ENCODE measurements at places on chromosomes 13 and 19.

- peak overlapping the region; percentile 92 for H3K27ac ChIP-seq
- no peaks in the 10 kb centered on the region for H3K36me3 ChIP-seq
- peak overlapping the region; percentile 85 for H3K4me3 ChIP-seq
- DNase-seq = no peak
- H3K27me3 ChIP-seq = no peaks in the 10 kb centered on the region
Observed at GRCh38 chr19:8831832-8832131, 322 bp downstream of the ZNF558 start.

DNA sequence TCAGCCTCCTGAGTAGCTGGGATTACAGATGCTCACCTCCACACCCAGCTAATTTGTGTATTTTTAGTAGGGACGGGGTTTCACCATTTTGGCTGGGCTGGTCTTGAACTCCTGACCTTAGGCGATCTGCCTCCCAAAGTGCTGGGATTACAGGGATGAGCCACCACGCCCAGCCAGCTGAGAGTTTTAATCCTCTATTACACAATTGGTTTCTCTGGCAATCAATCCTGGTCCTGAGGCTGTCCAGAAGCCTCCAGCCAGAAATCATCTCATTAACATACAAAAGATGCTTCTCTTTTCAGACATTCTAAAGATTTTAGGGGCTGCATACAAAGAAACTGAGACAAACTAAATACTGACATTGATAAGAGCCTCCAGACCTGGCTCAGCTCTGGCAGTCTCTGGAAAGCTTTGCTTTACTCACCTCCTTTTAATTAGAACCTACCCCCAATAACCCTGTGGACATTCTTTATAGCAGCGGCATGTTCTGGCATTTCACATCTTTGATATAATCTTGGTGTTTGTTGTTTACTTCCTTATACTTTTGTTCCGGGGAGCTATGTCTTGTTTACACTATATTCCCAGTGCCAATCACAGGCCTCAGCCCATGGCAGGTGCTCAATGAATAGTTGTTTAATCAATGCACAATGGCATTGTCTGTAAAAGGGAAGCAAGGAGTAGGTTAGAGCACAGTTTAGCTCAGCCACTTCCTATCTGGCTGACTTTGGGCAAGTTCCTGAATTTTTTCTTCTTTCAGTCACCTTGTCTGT, 4.1 kb upstream of the ZNF724 start:
- peaks cover 7% of the 10 kb centered on the region for H3K4me1 ChIP-seq
- no peak overlapping the region for H3K27ac ChIP-seq
- no peak for DNase-seq

- H3K36me3 ChIP-seq = no peaks in the 10 kb centered on the region
- no peak overlapping the region for H3K4me3 ChIP-seq
- no peak overlapping the region for H3K27ac ChIP-seq
Observed at GRCh38 chr13:70644052-70644451, 535.8 kb upstream of the KLHL1 start.

- no peak overlapping the region for H3K4me3 ChIP-seq
- H3K36me3 ChIP-seq = no peaks in the 10 kb centered on the region
- H3K27ac ChIP-seq = no peak overlapping the region
- H3K4me1 ChIP-seq = peaks cover 20% of the 10 kb centered on the region
- no peaks in the 10 kb centered on the region for H3K27me3 ChIP-seq
Observed at GRCh38 chr19:14070268-14071050, 2.1 kb upstream of the MISP3 start.

DNA sequence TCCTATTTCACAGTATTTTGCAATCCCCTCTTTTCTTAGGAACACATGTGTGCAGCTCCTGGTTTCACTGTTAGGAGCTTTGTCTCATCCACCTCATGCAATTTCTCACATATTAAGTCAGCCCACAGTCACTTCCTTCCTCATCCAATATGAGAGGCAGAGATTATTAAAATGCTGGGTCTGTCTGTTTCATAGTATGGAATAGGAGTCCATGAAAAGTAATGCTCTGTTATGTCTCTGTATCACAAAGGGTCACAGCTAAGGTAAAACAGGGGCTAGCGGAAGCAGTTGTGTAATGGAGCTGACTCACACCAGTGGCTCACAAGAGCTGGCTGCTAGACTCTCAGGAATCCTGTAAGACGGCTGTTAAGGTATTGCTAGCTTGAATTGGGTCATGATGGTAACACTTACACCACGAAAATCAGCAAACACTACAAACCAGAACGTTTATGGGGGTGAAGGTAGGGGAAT, 216.5 kb downstream of the EFNB2 start:
- H3K4me3 ChIP-seq = no peak overlapping the region
- H3K27me3 ChIP-seq = no peaks in the 10 kb centered on the region
- no peaks in the 10 kb centered on the region for H3K36me3 ChIP-seq
- H3K4me1 ChIP-seq = no peaks in the 10 kb centered on the region

GRCh38 chr13:100872761-100873160, 198.2 kb upstream of the TMTC4 start:
- no peak for DNase-seq
- no peaks in the 10 kb centered on the region for H3K36me3 ChIP-seq
- H3K4me1 ChIP-seq = no peaks in the 10 kb centered on the region
- no peak overlapping the region for H3K27ac ChIP-seq
- no peak overlapping the region for H3K4me3 ChIP-seq
- no peaks in the 10 kb centered on the region for H3K27me3 ChIP-seq

GRCh38 chr19:5917431-5918107, 3.5 kb downstream of the CAPS start:
- no peak overlapping the region for H3K4me3 ChIP-seq
- no peak for DNase-seq
- H3K36me3 ChIP-seq = peaks cover 59% of the 10 kb centered on the region
- peaks cover 20% of the 10 kb centered on the region for H3K4me1 ChIP-seq
- no peak overlapping the region for H3K27ac ChIP-seq

DNA sequence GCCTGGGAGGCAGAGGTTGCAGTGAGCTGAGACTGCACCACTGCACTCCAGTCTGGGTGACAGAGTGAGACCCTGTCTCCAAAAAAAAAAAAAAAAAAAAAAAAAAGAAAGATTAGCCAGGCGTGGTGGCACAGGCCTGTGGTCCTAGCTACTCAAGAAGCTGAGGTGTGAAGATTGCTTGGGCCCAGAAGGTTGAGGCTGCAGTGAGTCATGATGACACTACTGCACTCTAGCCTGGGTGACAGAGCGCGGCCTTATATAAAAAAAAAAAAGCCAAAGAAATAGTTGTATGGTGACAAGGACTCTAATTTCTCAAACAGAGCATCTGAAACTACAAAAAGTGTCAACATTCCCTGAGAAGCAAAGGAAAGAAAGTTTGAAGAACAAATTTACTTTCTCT, 3.4 kb downstream of the PBX4 start:
- H3K27me3 ChIP-seq = peaks cover 6% of the 10 kb centered on the region
- H3K4me1 ChIP-seq = no peaks in the 10 kb centered on the region
- no peak for DNase-seq

DNA sequence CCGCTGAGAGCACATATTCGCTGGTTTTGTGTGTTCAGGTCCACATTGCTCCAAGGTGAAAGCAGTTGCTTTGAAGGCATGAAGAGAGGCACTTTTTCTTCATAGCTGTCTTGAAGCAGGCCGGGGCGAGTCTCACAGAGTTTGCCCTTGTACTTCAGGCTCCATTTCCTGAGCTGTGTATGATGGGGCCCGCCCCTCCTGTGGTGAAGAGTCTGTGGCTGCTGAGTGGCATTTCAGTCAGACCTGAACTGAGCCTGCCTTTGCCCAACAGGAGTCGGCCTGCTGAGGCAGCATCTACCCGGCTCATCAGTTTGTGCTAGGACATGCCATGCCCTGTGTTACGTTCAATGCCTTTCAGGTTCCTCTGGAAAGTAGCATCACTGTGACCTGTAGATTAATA, 44.4 kb upstream of the C1QTNF9 start:
- no peak overlapping the region for H3K4me3 ChIP-seq
- DNase-seq = no peak
- H3K36me3 ChIP-seq = no peaks in the 10 kb centered on the region
- H3K27me3 ChIP-seq = no peaks in the 10 kb centered on the region
- H3K27ac ChIP-seq = no peak overlapping the region

- DNase-seq = no peak
- H3K4me1 ChIP-seq = no peaks in the 10 kb centered on the region
- H3K27ac ChIP-seq = no peak overlapping the region
Observed at GRCh38 chr13:111547726-111548273, 227.4 kb downstream of the TEX29 start.

DNA sequence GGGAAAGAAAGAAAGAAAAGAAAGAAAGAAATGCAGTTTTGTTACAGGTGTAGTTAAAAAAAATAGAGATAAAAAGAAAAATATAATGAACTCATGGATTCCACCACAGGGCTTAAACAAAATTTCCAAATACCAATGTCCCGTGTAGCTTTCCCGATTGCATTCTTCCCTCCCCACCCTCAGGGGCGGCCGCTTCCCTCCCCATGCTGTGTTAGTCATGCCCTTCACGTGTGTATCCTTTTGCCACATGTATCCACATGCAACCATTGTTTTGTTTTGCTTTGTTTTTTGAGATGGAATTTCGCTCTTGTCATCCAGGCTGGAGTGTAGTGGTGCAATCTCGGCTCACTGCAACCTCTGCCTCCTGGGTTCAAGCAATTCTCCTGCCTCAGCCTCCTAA, 3.6 kb upstream of the KMT5C start:
- no peaks in the 10 kb centered on the region for H3K36me3 ChIP-seq
- H3K4me3 ChIP-seq = no peak overlapping the region
- DNase-seq = no peak
- no peak overlapping the region for H3K27ac ChIP-seq
- peaks cover 3% of the 10 kb centered on the region for H3K27me3 ChIP-seq

GRCh38 chr19:20318616-20319015, 151.6 kb downstream of the ZNF486 start:
- no peak overlapping the region for H3K4me3 ChIP-seq
- no peaks in the 10 kb centered on the region for H3K27me3 ChIP-seq
- no peak overlapping the region for H3K27ac ChIP-seq
- no peak for DNase-seq
- H3K36me3 ChIP-seq = no peaks in the 10 kb centered on the region
- no peaks in the 10 kb centered on the region for H3K4me1 ChIP-seq

DNA sequence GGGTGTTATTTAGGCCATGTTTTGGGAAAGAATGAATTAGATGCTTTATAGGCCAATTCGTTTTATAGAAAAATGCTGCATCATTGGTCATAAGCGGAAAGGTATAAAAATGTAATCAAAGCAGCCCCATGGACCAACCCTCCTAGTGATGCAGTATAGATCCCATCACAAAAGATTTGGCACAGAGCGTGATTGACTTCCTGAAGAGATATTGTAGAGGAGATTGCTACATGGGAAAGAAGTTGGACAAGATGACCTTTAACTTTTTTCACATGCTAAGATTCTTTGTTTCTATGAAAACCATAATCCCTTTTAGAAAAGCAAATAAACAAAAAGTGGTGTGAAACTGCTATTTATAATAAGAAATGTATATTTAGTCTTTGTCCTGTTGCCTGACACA, 136.5 kb upstream of the FNDC3A start:
- no peaks in the 10 kb centered on the region for H3K27me3 ChIP-seq
- no peak overlapping the region for H3K4me3 ChIP-seq
- H3K27ac ChIP-seq = no peak overlapping the region
- H3K4me1 ChIP-seq = peaks cover 4% of the 10 kb centered on the region
- H3K36me3 ChIP-seq = no peaks in the 10 kb centered on the region

DNA sequence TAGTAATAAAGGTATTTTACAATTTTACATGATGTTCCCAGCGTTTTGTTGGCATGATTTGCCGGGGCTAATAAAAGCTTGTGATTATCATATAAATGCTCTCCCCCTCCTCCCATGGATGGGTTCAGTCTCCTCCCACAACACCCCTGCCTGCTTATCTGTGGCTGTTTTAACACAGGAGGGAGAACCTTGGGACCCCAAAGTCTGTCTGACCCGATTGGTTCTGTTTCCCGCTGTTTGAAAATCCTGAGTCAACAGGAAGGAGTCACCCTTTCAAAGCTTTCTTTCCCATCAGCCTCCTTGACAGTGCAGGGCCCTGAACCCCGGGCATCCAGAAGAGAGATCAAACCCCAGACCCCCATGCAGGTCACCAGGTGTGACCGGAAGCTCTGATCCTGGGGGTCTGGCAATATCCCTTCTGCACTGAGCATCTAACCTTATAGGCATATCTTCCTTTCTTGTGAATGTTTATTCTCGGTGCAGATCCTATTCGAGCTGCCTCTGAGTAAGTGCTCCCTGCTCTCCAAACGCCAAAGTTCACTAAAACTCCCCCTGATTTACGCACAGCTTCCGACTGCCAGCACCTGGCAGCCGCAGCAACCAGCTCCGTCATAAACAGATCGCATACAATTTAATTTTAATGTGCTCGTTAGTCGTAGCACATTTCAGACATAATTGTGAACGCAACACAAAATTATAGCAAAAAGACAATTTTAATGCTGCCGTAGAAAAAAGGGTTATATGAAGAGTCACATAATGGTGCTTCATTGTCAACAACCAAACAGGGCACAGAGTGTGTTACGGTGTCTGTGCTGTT, 74.8 kb downstream of the TSHZ3 start:
- no peaks in the 10 kb centered on the region for H3K36me3 ChIP-seq
- H3K27me3 ChIP-seq = no peaks in the 10 kb centered on the region
- H3K27ac ChIP-seq = no peak overlapping the region

DNA sequence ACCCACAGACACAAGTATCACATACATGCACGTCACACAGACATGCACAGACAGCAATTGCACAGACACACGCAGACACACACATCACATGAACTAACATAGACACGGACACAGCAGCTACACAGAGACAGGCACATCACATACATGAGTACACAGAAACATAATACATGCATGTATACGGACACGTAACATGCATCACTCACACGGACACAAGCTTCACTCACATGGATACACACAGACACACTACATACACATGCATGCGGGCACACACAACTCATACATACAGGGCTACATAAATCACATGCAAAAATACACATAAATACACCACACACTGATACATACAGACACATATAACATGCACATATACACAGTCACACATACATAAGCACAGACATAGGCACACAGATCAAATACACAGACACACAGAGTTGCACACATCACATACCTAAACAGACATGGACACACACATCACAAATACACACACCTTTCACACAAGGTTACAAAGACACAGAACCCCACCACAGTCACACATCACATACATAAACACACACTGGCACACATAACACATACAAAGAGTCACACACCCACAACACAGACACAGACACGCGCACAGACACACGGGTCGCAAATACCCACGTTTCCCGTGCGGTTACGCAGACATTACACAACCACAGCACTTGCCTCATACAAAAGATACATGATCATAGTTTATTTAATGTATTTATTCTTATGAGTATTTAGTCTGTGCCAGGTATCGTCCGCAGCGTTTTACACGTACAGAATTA, 1.1 kb upstream of the LMTK3 start:
- H3K4me1 ChIP-seq = no peaks in the 10 kb centered on the region
- peaks cover 22% of the 10 kb centered on the region for H3K27me3 ChIP-seq
- H3K4me3 ChIP-seq = no peak overlapping the region
- no peak overlapping the region for H3K27ac ChIP-seq

- no peak overlapping the region for H3K4me3 ChIP-seq
- H3K4me1 ChIP-seq = no peaks in the 10 kb centered on the region
- no peak overlapping the region for H3K27ac ChIP-seq
- no peaks in the 10 kb centered on the region for H3K27me3 ChIP-seq
Observed at GRCh38 chr19:33812388-33813330, 16.0 kb downstream of the KCTD15 start.
